ENCODE measurements at places on chromosomes 16 and 17.

DNA sequence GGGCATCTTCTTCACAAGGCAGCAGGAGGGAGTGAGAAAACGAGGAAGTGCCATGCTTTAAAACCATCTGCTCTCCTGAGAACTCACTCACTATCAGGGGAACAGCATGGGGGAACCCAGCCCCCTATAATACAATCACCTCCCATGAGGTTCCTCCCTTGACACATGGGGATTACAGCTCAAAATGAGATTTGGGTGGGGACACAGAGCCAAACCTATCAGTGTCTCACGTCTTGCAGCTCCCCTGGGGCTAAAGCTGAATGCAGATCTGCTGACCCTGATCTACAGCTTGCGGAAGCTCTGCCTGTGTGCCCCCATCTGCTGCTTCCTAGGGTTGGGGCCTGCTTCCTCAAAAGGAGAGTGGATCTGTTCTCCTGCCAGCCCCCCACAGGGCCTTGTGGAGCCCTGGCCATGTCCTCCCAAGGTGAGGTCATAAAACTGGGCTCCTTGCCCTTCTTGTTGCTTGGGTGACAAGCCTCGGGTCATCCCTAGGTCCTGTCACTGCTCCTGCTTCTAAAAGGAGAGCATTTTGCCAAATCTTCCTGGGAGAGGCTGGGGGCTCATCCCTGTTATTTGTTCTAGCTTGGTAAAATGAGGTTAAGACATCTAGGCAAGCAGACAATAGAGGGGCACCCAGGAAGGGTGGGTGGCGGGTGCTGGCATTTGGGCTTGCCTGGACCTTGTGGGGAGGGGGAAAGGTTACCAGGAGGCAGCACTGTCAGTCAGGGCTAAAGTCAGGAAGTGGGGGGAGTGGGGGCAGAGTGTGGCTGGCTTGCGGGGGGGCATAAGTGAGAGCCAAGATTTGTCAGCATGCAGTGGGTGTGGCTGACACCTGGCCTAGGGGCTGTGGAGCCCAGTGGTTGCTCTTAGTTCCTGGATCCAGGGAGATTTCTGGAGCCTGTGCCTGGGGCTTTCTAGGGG, 16.0 kb downstream of the KRT33A start:
- DNase-seq = no peak

DNA sequence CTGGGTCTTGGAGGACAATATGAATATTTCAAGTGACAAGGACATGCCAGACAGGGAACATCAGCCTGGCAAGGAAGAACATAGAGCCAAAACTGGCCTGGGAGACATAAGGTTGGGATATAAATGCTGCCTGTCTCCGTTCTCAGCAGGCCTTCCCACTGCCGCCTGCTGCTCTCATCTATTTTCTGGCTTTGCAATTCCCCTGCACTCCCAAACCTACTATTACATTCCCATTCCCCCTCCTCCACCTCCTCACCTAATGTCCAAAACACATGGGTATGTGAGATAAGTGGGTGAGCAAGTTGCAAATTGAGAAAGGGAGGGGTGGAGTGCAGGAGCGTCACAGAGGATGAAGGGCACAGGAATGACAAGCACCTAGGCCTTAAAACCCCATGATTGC, 244.3 kb upstream of the CDH8 start:
- no peak for DNase-seq

- DNase-seq = no peak
Measured at GRCh38 chr16:56510544-56510943, 9.3 kb downstream of the BBS2 start.

DNA sequence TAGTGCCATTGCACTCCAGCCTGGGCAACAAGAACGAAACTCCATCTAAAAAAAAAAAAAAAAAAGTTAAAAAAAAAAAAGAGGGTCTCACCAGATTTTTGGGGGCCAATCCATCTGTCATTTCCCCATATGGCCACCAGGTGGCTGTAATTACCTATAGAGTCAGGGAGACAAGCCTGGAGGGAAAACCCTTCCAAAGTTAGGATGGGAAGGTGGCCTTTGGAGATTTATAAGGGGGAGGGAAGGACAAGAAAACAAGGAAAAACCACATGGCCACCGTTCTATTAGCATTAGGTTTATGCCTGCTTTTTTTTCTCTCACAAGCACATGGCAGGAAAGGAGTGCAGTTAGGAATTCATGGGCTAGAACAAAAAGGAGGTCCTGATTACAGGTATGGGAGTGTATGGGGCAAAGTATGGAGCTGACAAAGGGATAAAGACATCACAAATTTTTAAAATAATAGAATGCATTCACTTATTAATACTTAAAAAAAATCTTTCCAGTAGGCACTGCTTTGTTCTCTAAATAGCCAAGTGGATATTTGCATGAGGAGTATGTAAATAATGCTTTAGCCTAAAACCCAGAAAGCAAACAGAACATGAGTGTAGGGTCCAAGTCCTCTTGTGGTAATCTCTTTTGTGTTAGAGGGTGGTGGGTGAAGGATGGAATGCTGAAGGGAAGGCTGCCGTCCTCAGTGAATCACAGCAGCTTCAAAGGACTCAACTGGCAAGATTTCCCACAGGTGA, 5.1 kb downstream of the CYB5D1 start:
- DNase-seq = peak; percentile 58

DNA sequence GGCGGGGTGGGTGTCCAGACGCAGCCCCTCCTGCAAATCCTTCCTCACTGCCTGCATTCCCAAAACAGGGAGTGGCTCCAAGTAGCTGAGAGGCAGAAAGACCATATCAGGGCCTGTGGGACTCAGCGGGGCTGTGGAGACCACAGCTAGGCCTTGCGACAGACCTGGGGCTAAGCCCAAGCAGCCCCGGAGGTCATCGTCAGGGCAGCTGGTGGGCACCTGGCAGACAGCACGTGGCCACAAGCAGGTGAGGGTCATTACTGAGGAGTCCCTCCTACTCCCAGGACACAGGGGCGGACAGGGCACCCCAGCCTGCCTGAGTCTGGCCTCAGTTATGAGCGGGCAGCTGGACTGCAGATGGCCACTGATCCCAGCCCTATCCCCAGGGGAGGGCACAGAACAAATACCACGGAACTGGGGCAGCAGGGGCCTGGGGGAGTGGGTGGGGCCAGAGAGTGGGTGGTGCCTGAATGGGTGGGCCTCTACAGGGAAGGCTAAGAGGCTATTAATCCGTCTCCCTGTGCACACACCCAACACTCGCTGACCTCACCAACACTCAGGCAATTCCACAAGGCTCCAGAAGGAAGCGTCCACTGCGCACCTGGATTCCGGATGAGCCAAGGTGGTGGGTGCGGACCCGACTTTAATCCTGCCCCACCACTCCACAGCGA, 8.5 kb downstream of the HS3ST6 start:
- no peak for DNase-seq

DNA sequence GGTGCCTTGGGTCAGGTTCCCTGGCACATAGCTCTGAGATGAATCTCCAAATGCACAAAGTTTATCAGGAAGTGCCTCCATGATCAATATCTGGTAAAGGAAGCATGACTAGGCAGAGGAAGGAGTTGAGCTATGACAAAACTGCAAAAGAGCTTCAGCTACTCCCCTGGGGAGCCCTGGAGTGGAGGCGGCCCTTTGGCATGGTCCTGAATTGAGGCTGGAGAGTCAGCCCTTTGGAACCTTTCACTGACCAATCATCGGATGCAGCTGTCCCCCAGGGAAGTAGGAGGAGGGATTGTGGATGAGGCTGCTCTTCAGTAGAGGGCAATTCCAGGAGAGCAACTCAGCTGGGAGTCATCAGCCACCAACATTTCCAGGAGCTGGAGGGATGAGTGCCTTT, 46.1 kb upstream of the NLRP1 start:
- DNase-seq = peak; percentile 81

DNA sequence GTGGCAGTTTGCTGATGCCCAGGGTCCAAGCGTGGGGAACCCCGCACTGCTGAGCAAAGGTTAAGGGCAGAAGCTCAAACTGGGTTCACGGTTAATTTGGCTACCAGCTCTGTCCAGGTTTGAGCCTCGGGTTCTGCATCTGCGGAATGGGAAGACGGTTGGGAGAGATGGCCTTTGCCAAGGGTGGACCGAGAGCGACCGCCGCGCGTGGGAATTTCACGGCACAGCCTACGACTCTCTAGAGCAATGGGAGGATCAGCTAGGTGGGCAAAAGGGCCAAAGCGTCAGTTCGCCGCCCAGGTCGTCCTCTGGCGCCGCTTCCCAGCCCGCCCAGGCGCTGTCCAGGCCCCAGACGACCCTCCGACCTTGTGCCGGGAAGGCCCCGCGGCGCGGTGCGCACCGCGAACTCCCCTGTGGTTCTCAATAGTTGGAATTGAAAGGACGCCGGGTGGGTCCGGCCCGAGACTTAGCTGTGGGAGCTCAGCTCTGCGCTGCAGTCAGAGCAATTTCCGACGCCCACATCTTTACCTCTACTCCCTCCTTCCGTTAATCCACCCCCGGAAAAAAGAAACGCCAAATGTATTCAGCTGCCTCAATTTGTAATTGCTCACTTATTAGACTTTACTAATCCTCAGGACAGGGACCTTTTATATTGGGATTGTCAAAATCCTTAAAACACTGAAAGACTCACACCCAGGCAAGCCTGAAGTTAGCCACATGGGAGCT, 2.5 kb upstream of the HS3ST3B1 start:
- DNase-seq = no peak

DNA sequence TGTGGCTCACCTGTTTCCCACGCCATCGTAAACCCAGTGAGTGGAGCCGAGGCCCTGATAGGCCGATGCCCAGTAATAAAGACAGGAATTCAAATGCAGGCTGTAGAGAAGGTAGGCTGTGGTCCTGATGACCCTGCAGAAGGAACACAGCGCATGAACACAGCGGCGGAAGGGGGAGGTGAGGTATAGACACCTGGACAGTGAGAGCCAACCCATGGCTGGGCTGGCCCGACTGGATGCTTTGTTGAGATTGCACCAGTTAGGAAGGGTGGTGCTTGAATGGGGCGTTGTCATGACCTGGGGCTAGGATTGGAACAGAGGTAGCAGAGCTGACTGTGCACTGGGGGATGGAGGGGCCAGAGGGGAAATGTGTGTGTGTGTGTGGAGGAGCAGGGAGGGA, 59.2 kb downstream of the CNGB1 start:
- no peak for DNase-seq

- no peak for DNase-seq
Measured at GRCh38 chr16:17348042-17348783, 122.5 kb downstream of the XYLT1 start.

- no peak for DNase-seq
Measured at GRCh38 chr17:4155980-4156620, 13.1 kb downstream of the CYB5D2 start.

GRCh38 chr17:19304209-19304608, 58.3 kb downstream of the B9D1 start:
- peak; percentile 56 for DNase-seq

- no peak for DNase-seq
Measured at GRCh38 chr16:50377001-50377400, 8.2 kb upstream of the BRD7 start.

DNA sequence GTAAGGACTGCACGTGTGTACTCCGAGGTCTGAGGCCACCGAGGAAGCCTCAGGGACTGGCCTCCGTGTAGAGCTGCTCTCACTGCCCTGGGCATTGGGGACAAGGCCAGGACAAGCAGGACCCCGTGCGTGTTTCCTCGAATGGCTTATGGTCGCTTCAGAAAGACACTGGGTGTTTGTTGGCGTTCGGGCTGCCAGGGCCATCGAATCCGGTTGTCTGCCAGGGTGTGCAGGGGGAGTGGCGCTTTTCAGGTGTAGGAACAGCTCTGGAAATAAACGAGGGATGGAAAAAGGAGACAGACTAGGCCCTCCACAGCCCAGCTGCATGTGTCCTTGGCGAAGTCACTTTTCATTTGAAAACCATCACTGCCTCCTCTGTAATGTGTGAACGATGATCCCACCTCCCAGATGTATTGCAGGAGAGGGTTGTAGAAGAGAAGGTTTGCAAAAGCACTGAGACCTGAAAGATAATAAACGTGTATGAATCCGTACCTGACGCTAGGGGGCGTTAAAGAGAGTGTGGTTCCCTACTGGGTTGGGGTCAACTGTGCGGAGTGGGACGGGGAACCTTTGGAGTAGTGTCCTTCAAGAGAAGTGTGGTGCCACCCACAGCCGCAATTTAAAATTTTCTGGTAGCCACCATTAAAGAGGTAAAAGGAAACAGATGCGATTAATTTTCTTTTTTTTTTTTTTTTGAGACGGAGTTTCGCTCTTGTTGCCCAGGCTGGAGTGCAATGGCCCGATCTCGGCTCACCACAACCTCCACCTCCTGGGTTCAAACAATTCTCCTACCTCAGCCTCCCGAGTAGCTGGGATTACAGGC, 2.1 kb upstream of the ZSCAN10 start:
- DNase-seq = peak; percentile 50

GRCh38 chr17:79478841-79479240, 132.0 kb downstream of the RBFOX3 start:
- no peak for DNase-seq

GRCh38 chr16:1532081-1532760, 1.2 kb upstream of the TMEM204 start:
- peak; percentile 51 for DNase-seq

Measured in AG20443 (cell line).